ENCODE measurements at places on chromosomes 2 and 18. TPM values are rescaled to one million over a fixed set of nuclear protein-coding genes. Genes with fewer than 3 reads are reported as not detected.

- no peak overlapping the region for H3K27ac ChIP-seq
- no peak overlapping the region for H3K4me3 ChIP-seq
- peaks cover 15% of the 10 kb centered on the region for H3K36me3 ChIP-seq
- no peak for DNase-seq
- H3K27me3 ChIP-seq = no peaks in the 10 kb centered on the region
Measured at GRCh38 chr2:24205131-24205530, 30.3 kb downstream of the FAM228A start.

- no peaks in the 10 kb centered on the region for H3K27me3 ChIP-seq
- H3K4me1 ChIP-seq = no peaks in the 10 kb centered on the region
- H3K36me3 ChIP-seq = no peaks in the 10 kb centered on the region
- H3K4me3 ChIP-seq = no peak overlapping the region
- DNase-seq = no peak
- no peak overlapping the region for H3K27ac ChIP-seq
Measured at GRCh38 chr2:185875136-185875931, 136.7 kb downstream of the FSIP2 start.

DNA sequence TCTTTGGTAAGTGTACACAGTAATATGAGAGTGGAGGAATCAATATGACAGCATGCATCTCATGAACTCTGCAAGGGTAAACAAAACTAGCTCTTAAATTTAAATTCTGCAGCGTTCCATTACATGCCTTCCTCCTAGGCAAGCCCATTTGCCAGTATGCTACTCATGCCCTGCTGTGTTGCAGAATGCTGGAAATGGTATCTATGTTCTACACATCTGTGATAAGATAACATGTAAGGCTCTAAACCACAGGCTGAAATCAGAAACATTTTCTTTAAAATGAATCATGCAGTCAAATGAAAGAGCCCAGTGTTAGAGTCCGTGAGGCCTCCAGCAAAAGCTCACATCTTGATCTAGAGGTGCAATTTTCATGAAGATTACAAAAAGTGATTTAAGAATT, 112.8 kb upstream of the FN1 start:
- DNase-seq = no peak
- no peaks in the 10 kb centered on the region for H3K36me3 ChIP-seq
- no peak overlapping the region for H3K4me3 ChIP-seq

LINC00305 gene
- total RNA-seq = not detected
